ENCODE measurements at places on chromosomes 16 and 17.

- DNase-seq = no peak
These were observed 219.9 kb downstream of the ENGASE start for GRCh38 chr17:79294459-79295071.

- peak; percentile 21 for DNase-seq
These were observed 48.5 kb upstream of the HELZ start for GRCh38 chr17:67293251-67294203.

DNA sequence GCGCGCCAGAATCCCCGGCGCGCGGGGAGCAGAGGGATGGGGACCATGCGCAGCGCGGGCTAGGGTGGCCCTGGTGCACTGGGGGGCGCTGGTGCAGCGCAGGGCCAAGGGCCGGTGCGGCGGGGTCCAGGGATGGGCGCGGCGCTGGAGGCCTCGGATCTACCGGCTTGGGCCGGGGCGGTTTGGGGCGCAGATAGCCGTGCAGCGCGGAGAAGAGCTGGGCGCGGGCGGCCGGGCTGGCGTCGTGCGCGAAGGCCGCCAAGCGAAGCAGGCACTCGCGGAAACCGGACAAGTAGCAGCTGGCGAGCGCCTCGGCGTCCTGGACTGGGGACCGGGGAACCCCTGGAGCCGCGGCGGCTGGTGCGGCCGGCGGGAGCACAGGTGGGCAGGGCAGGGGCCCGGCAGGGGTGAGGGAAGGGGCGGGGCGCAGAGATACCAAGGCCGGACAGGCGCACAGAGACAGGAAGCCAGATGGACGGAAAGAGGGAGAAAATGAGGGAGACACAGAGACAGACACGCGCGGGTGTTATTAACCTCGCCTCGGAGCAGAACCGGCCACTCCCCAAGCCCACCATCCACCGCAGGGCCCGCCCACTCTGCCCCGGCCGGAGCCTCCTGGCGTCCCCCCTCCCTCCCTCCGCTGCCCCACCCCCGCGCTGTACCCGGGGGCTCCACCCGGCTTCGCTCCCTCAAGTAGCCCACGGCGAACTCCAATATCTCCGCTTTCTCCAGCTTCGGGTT is 2.1 kb downstream of the HES7 start:
- peak; percentile 22 for DNase-seq

GRCh38 chr16:81401035-81401950 is 43.3 kb upstream of the CMIP start:
- DNase-seq = no peak

- DNase-seq = no peak
These were observed 12.3 kb upstream of the NLRC3 start for GRCh38 chr16:3589441-3589921.

GRCh38 chr16:88841521-88842307 is 15.0 kb downstream of the GALNS start:
- DNase-seq = no peak

- no peak for DNase-seq
These were observed 73.6 kb downstream of the WIPI1 start for GRCh38 chr17:68383443-68384321.

- DNase-seq = no peak
These were observed 48.4 kb upstream of the SKAP1 start for GRCh38 chr17:48478224-48479013.

DNA sequence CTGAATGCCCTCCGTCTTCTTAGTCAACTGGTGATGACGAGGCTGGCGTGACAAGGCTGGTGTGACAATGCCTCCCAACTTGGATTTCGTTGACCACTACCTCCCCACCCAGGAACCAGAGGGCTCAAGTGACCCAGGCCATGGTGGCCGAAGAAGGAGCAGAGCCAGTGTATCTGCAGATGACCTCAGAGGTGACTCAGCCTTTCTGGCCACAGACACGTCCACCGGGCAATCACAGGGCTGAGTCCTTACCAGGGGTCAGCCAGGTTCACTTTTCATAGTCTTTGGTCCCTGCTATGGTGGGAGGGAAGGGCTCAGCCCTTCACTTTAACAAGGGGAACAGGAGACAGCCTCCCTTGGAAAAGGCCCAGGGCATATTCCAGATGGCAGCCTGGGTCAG is 116.3 kb downstream of the MAF start:
- DNase-seq = no peak

DNA sequence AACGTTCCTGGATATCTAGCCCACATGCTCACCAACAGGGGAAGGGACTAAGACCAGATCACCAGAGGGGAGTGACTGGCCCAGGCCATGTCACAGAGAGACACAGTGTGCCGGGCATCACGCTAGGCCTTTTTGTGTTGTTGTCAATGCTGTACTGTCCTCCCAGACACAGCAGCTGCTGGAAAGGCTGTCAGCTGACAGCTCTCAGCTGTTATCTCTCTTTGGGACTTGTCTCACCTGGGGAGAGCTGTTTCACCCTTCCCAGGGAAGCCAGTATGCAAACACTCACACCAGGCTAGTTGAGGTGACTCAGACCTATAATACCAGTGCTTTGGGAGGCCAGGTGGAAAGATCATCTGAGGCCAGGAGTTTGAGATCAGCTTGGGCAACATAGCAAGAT is 19.4 kb downstream of the UNC45B start:
- DNase-seq = no peak

- no peak for DNase-seq
These were observed 20.5 kb downstream of the CDC42EP4 start for GRCh38 chr17:73291260-73291801.
